Stimulated activated CD8-positive, alpha-beta memory T cell treated with anti-CD3 and anti-CD28 coated beads, Interleukin-15, amount 100 ng/mL, for 24 hours (primary cell): ENCODE measurements at places on chromosomes 1 and 21.

DNA sequence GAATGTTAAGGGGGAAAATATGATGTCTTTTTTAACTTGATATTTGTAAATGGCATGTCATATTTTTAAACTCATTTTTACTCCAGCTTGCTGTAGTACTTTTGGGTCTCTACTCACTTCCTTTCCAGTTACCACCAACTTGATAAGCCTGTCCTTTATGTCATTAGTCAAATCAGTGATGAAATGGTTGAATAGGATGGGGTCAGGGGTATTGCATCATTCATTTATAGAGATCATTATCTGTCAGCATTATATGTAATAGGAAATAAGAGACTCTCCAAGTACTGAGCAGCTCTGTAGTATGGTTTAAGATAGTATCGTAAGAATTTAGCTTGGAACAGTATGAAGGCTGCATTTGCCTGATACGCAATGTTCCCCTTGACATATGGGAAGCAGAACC lies 227.3 kb downstream of the BRINP3 start:
- no peak for DNase-seq

- DNase-seq = no peak
Observed at GRCh38 chr1:230669543-230669942, 27.3 kb downstream of the COG2 start.

DNA sequence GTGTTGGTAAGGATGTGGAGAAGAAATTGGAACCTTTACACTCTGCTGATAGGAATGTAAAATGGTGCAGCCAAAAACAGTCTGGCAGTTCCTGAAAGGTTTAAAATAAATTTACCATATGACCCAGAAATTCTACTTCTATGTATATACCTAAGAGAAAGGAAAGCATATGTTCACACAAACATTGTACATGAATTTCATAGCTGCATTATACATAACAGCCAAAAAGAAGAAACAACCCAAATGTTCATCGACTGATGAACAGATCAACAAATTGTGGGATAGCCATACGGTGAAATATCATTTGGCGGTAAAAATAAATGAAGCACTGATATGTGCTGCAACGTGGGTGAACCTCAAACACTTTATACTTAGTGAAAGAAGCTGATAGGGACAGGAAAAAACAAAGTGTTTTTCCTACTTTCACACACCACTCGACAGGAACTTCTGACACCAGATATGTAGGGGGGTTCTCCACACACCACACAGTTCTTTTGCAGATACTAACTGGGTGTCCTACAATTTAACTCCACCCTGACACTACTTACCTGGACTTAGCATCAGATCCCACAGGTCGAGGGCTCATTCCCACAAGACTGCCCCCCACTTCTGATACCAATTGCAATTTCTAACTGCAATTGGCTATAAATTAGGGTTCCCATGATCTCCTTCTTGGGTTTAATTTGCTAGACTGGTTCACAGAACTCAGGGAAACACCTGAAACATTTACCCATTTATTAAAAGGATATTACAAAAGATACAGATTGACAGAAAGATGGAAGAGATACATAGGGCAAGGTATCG lies 35.9 kb upstream of the ZNF326 start:
- DNase-seq = no peak

GRCh38 chr1:147169840-147170674 lies 2.2 kb downstream of the PRKAB2 start:
- no peak for DNase-seq

GRCh38 chr1:230948301-230948700 lies 30.4 kb downstream of the TTC13 start:
- DNase-seq = no peak

DNA sequence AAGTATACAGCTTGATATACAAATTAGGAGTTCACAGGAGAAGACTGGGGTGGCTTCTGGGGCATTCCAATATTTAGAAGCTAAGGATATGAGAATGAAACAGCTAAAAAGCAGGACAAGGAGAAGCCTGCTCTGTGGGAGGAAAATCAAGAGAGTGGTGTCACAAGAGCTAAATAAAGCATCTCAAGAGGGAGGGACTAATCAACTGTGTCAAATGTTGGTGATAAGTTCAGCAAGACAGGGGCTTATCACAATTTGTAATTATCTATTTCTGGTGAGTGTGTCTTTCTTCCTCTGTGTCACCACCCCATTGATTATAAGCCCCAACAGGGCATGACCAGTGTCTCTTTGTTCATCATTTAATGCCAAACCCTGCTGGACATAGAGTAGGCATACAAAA lies 295.8 kb upstream of the DUSP10 start:
- DNase-seq = no peak

- DNase-seq = no peak
Observed at GRCh38 chr1:212255705-212256307, 29.4 kb upstream of the PPP2R5A start.

GRCh38 chr1:210527091-210527490 lies 198.4 kb downstream of the HHAT start:
- DNase-seq = no peak

DNA sequence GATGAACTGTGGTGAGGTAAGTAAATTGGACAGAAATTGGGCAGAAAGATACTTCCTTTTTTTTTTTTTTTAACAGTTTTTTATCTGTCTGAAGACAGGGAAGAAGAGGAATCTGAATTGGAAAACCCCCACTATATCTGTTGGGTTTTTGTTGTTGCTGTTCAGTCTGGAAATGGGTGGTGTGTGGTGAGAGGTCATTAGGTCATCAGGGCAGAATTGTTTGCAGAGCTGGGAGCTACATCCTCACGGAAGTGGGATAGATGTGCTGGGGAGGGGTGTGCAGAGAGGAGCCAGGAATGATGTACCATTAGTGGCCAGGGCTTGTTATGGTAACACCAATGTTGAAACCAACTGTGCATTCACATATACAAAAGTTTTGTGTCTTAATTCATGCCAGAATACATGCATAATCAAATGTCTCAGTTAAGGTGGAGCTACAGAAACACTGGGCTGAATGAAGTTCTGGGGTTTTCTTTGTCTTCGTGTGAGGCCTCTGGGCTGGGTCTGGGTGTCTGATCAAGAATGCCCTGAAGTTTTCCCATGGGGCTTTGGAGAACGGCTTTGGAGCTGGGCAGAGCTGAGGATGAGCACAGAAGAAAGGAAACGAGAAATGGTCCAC lies 12.4 kb downstream of the USP25 start:
- DNase-seq = no peak

- DNase-seq = no peak
Observed at GRCh38 chr1:156513185-156513584, 12.6 kb upstream of the MEF2D start.

DNA sequence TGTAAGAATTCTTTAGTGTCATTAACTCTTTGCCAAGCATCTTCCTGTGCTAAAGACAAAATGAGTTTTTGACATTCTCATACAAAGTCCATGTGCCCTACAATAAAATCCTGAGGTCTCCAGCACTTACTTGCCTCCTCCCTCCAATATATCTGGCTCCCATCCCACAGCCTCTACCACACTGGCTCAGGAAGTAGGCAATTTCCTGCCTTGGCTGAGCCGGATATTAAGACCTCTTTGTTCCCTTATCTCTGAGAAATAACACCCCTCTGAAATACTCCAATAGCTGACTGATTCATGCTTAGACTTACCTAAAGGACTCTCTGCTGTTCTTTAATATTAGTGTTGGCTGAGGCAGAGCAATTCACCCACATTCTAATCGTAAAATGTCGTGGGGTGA lies 37.6 kb upstream of the GORAB start:
- no peak for DNase-seq

- DNase-seq = no peak
Observed at GRCh38 chr21:18917622-18918021, 514.0 kb upstream of the TMPRSS15 start.

DNA sequence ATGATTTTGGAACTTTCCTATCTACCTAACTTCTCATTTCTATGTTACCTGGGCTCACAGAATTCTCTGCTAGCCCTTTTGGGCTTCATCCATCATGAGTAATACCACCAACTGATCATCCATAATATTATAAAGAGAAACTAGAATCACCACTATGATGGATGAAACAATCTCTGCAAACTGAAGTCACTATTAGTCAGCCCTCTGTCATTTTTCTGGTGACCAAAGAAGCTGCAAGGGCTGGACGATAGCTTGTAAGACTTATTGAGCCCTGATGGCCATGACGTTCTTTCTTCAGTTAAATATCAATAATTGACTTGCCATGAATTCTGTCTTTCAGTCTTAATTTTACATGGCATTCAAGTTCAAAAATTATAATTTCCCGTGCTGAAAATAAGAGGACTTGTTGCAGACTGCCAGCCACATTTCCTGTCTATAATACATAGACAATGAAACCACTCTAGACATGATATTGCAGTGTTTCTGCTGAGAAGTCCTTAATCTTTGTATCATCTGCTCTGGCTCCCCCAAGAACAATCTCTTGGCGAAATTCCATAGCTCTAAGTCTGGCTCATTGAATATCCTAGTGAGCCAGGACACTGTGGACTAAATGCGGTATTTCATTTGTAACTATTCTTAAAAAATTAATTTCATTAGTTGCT lies 655.0 kb upstream of the CAMK1G start:
- DNase-seq = no peak

GRCh38 chr1:65525266-65526048 lies 105.0 kb downstream of the LEPR start:
- no peak for DNase-seq
